SHP77 (cell line): ENCODE measurements at places on chromosomes 1 and 21.

- no peak for DNase-seq
Measured at GRCh38 chr1:234241941-234242490, 131.2 kb upstream of the COA6 start.

GRCh38 chr1:28306301-28306949 lies 22.4 kb upstream of the MED18 start:
- DNase-seq, result no peak

GRCh38 chr1:211613951-211614350 lies 35.0 kb upstream of the SLC30A1 start:
- DNase-seq, result no peak

DNA sequence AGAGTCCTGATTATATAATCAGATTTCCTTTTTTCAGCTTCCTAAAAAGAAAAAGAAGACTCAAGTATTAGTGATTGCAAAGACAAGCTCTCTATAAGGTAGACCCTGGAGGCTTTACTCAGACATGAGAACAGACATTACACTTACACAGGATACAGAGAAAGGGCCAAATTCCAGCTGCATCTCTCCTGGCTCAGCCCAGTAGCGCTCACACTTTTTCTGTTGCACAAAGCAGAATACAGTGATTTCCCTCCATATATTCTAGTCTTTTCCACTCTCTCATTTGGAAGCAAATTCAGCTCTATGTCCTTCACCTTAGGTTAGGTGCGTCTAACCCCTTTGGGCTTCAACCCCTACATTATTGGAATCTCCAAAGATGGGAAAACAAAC lies 15.1 kb downstream of the PTPN22 start:
- no peak for DNase-seq

GRCh38 chr1:37602750-37603694 lies 7.3 kb upstream of the GNL2 start:
- DNase-seq, result peak; percentile 39

- DNase-seq, result no peak
Measured at GRCh38 chr1:157497987-157498735, 54.2 kb downstream of the FCRL5 start.

DNA sequence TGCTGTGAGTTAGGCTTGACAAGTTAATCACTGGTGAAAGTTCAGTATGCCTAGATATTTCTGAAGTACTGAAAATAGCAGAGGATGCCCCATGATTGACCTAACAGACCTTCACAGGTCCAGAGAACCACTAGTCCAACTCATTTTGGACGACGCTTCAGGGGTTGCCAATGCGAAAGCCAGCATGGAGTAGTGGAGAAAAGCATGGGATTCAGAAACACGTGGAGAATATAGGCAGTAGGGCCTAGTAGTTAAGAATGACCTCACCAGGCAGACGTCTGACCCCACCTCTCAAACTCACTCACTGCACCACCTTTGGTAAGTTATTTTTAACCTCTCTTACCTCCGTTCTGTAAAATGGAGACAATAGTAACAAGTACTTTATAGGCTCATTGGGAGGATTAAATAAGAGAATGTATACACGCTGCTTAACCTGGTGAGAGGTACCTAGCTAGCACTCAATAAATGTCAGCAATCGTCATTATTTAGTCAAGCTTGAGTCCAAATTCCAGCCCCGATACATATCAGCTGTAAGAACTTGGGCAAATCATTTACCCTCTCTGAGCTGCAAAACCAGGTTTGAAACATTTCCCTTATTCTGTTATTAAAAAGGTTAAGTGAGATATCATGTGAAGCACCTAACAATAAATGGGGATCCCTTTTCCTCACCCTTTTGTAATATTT lies 13.2 kb downstream of the PLPP3 start:
- DNase-seq, result no peak

GRCh38 chr21:42593007-42593814 lies 60.2 kb upstream of the PDE9A start:
- DNase-seq, result peak; percentile 71

- DNase-seq, result no peak
Measured at GRCh38 chr1:5692664-5693063, 299.6 kb downstream of the NPHP4 start.

GRCh38 chr1:59699227-59699847 lies 115.4 kb upstream of the HOOK1 start:
- DNase-seq, result peak; percentile 35

DNA sequence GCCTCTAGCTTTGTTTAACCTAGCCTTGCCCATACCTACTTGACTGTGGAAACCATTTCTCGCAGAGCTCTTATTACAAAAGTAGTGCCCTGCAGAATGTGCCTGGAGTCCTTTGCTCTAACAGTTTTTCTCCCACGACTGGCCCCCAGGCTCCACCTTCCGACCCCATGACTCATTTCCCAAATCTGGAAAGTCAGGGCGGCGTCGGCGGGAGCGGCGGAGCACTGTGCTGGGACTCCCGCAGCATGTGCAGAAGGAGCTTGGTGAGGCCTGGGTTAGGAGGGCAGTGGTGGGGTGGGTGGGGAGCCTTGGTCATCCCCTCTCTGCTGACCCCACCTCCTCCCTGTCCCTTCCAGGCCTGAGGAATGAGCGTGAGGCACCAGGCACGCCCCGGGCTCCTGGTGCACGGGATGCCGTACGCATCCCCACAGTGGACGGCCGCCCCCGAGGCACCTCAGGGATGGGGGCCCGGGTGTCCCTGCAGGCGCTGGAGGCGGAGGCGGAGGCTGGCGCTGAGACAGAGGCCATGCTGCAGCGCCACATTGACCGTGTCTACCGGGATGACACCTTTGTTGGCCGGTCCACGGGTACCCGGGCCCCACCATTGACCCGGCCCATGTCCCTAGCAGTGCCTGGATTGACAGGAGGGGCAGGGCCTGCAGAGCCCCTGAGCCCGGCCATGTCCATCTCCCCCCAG lies 47.5 kb downstream of the YARS1 start:
- DNase-seq, result no peak

GRCh38 chr21:37862536-37862935 lies 53.7 kb downstream of the KCNJ6 start:
- peak; percentile 61 for DNase-seq

DNA sequence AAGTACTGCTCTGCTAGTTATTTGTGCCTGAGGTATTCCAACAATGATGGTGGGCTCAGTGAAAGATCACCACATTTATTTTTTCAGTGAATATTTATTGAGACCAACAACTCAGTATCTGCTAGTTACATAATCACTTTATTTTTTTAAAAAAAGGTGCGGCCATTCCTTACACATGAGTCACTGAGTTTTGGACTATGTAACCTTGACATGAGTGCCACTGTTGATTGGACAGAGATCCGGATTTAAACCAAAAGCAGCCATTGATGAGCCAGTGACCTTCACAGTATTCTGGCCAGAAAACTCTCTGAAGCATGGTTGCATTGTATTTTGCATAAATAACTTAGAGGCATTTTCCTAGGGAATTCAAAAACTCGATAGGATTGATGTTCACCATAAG lies 79.5 kb downstream of the NUF2 start:
- DNase-seq, result no peak

DNA sequence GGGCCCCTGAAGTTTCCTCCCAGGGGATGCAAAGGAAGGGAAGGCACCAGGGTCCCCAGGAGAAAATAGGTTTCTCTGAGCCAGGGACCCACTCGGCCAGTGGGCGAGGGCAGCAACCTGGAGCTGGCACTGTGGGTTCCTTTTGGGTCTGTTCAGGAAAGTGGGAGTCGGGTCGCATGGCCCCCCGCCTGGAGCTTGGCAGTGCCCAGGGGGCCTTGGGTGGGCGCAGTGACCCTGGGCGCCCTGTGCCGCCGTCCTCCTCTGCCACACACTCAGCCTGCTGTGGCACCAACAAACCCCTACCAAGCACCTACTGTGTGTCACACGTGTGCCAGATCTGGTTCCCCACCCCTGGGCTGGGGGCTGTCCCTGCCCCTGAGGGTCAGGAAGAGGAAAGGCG lies 89.5 kb upstream of the ARHGEF16 start:
- no peak for DNase-seq

DNA sequence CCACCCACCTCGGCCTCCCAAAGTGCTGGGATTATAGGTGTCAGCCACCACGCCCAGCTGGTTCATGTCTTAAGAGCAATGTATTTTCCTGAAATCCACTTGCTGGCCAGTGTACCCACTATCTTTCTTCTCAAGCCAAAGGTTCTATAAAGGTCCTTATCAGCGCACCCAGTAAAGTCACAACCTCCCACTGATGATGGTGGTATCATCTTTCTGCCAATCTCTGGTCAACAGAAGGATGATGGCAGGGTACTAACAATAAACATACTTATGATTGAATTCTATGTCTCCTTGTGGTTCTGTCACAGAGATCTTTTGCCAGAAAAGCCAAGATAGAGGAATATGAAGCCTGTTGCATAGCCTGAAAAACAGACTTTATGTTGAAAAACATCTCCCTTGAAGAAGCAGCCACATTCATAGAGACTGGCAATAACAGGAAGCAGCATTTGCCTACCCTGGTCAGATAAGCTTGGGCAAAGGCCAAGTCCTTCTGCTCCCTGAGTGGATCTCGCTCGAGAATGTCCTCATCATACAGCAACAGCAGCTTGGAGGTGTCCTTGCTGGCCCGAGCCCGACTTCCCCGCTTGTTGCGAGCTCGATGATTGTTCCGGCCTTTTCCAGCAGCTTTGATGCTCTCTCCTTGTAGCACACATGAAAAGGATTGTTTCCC lies 73.0 kb downstream of the DAP3 start:
- no peak for DNase-seq

- DNase-seq, result no peak
Measured at GRCh38 chr1:115839029-115839678, 1.8 kb downstream of the NHLH2 start.

DNA sequence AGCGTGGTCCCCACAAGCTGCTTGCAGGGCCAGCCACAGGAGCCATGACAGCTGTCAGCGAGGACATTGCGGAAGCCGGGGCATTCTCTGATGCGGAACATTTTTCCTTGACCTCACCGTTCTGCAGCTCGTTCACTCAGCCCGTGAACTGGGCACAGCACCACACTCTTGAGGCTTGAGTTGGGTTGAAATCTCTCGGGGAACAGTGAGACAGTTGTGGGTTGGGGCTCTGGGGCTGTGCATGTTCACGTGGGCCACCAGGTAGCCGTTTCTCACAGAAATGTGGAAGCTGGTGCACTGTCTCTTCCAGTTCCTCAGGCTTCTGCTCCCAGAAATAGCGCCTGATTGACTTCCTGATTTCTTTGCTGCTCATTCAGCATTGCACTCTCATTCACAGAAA lies 69.8 kb downstream of the SPSB1 start:
- no peak for DNase-seq

GRCh38 chr1:158150523-158150922 lies 30.2 kb upstream of the CD1D start:
- DNase-seq, result no peak

DNA sequence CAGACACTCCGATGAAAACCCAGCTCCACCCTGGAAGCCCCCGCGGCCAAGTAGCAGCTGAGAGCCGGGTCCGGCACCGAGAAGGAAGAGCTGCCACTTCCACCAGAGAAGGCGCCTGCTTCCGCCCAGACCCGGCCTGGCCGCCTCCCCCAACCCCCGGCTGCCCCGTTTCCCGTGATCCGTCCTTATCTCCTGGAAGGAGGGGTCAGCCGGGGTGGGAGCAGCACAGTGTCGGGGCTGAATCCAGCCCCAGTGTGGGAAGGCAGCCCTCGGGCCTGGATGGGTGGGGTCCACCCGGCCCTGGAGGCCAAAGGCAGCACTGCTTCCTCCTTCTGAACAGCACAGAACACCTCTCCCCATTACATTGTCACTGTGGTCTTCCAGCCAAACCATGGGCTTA lies 69.4 kb downstream of the MEGF6 start:
- DNase-seq, result no peak

DNA sequence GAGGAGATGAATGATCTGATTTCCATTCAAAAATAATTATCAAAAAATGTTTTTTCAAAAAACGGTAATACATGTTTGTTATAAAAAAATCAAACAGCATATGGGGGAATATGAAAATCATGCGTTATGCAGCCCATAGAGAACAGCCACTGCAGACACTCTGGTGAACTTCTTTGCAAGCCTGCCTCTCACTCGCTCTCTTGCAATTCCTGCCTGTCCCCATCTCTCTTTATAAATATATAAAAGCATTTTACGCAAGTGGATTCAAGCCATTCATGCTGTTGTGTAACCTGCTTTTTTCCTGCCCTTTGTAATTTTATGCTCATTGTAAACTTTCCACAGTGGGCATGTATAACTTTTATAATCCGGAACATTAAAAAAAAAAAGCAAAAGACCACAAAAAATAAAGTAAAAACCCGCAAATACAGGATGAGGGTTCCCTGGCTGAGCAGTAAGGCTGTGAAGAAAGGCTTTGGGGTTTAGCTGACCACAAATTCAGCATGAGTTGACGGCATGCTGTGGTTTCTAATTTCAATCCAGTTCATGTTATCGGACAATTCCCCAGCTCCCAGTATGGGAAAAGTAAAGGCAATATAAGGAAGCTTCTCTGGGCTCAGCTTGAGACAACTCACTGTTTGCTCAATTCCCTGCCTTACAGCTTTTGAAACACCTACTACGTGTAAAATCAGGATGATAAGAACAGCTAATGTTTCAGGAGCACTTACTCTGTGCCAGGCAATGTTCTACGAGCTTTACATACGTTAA lies 52.8 kb upstream of the ZBTB40 start:
- DNase-seq, result no peak

DNA sequence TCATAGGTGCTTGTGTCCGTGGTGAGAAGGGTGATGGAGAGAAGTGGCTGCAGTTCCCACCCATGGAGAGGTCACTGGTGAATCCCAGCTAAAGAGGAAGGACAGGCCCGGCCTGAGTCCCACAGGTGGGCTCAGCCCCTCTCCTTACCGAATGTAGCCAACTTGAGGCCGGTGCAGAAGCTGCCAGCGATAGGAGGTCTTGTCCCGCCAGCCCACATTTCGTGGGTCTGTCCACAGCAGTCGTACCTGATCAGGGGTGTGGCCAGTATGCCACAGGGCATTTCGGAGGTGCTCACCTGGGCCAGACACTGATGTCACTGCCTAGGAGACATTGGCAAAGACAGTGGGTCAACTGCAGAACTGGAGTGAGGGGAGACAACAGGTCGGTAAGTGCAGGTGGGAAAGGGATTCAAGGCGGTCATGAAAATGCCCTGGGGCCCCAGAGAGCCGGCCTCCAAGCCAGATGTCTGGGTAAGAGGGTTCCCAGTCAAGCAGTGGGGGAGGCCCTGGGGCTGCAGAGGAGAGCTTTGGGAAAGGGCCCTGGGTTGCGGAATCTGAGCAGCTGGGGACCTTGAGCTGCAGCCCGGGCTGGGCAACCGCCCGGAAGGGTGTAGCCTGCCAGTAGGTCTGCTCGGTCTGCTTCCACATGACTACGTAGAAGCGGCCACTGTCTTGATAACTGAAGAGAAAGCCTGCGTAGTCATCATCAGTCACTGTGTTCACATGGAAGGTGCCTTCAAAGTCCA lies 10.6 kb downstream of the THBS3 start:
- DNase-seq, result no peak

- DNase-seq, result peak; percentile 78
Measured at GRCh38 chr1:16921391-16922185, at the start of gene CROCC. TSS of gene CROCC (plus strand) at chr1:16921931. CDS start at chr1:16922019, 88 bp downstream.
